Bronchial epithelial cell (primary cell): ENCODE measurements at places on chromosomes 2 and 18.
A peak's percentile ranks its signal among the peaks of the same experiment; 100 is the strongest.

DNA sequence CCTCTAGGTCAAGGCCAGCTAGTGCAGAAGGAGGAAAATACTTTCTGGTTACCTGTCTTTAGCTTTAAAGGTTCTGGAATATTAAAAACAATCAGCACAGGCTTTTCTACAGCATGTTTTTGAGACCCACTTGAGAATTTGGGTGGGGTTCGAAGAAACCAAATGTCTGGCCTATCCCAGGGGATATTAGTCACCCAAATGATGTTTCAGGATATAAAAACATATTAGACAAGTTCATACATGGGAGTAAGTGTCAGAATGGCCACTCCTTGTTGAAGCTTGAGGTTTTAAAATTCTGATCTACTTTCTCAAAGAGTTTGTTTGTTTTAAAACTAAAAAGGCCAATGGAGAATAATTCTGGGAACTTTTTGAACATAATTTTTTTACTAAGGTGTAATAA is 158.6 kb upstream of the DLX2 start:
- DNase-seq, result peak; percentile 97

DNA sequence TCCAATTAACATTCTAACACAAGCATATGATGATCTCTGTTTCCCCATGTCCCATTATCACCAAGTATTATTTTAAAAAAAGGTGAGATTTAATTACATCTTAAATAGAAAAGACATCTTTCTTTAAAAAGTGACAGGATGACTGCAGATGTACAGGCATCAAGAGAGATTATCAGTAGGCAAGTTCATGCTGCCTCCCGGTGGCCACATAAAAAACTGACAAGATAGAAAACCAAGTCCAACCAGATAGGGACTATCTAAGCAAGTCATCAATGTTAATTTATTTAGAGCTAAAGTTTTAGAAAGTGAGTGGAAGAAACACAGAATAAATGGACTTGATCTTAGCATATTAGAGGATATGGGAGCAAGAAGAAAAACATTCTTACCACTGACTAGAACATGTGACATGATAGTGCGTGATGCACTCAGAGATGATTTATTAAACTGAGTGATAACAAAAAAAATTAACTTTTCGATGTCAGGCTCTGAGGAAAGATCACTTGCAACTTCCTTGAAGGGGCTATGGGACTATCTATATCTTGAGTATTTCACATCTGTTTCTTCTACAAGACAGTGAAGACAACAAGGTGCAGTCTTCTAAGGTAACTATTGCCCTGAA is 5.4 kb upstream of the TDRD15 start:
- peak; percentile 18 for DNase-seq

GRCh38 chr2:151840216-151841046 is 12.2 kb upstream of the ARL5A start:
- DNase-seq, result peak; percentile 81

DNA sequence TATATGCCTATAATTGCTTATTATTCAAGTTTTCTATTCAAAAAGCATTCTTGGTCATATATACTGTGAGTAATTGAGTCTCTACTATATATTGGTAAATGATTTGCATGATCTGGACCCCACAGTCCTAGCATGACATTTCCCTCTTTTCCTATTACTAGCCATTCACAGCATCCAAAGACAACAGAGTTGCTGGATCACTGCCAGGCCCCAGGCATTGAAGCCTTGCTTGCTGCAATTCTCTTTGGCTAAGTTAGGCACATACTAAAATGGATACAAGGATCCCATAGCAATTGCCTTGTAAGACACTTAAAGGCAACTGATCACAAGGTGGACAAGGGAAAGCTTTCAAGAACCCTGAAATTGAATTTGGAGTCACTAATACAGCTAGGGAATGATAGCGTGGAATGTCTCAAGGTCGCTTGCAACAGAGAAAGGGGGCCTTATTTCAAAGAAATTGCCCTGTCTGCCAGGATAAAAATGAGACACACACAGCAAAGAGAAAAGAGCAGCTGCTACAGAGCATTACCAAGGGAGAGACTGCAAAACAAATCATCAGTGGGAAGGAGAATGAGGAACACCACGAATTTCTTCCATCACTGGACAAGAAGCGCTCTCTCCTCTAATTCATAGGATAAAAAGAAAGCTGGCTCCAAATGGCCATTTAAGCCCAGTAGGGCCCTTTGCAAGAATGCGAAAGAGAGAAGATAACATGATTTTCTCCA is 77.1 kb upstream of the EPHA4 start:
- DNase-seq, result no peak

GRCh38 chr2:150471813-150472510 is 15.5 kb downstream of the RND3 start:
- peak; percentile 18 for DNase-seq

- no peak for DNase-seq
Measured at GRCh38 chr2:191086706-191087105, 64.1 kb downstream of the STAT4 start.

- DNase-seq, result no peak
Measured at GRCh38 chr2:64267699-64268098, 123.5 kb upstream of the PELI1 start.
